ENCODE measurements at places on chromosomes 3 and 15. TPM values are rescaled to one million over a fixed set of nuclear protein-coding genes. Genes with fewer than 3 reads are reported as not detected.

CCR4 gene
- not detected for total RNA-seq

DNA sequence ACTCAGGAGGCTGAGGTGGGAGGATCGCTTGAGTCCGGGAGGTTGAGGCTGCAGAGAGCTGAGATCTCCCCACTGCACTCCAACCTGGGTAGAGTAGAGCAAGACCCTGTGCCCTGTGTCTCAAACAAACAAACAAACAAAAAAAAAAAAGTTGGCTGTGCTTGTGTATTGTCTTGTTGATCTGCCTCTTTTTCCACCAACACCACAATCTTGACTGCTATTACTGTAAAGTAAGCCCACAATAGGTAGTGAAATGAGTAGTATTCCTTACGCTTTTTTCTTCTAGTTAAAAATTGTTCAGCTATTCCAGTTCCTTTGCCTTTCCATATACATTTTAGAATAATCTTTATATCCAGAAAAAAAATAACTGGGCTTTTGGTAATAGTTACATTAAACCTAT, 35.5 kb downstream of the PTH1R start:
- no peak overlapping the region for H3K4me3 ChIP-seq
- no peaks in the 10 kb centered on the region for H3K27me3 ChIP-seq
- no peak for DNase-seq
- H3K27ac ChIP-seq = no peak overlapping the region
- no peaks in the 10 kb centered on the region for H3K4me1 ChIP-seq
- peaks cover 6% of the 10 kb centered on the region for H3K36me3 ChIP-seq

- DNase-seq = no peak
- H3K27me3 ChIP-seq = no peaks in the 10 kb centered on the region
- no peak overlapping the region for H3K4me3 ChIP-seq
- no peak overlapping the region for H3K27ac ChIP-seq
- peaks cover 5% of the 10 kb centered on the region for H3K36me3 ChIP-seq
Observed at GRCh38 chr3:23877329-23877980, 39.3 kb downstream of the NKIRAS1 start.

RABL3 gene
- 25.0 TPM for total RNA-seq

DNA sequence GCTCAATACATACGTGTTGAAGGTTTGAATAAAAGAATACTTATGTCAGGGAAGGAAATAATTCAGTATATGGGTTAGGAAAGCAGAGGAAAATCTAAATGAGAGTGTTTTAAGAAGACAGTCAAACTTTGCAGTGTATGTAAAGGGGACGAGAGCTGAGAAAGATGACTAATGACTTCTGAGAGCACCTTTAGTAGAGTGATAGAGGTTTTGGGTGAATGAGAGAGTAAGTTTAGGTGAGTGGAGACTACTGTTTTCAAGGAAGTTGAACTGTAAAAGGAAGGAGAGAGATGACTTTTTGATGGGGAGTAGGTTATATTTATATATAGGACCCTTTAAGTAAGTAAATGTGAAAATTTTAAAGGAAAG, 9.4 kb downstream of the TBC1D23 start:
- H3K27me3 ChIP-seq = no peaks in the 10 kb centered on the region
- H3K27ac ChIP-seq = no peak overlapping the region
- H3K4me3 ChIP-seq = no peak overlapping the region

DNA sequence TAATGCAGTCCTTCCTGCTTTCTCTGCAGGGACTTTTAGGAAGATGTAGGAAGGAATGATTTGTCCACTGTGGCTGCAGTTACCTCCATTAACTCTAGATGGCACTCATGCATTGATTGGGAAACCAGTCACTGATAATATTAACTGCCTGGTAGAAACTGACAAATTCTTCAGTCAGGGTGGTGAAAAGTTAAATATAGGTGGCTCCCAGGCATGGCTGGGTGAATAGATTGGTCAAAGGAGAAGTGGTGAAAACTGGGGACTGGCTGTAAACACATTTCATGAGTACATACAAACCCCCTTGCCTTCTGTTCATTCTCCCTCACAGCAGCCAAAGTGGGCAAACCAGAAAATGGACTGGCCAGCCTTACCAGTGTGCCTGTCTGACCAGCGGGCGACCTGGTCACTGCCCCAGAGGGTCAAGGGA, 333.4 kb downstream of the THSD4 start:
- DNase-seq = peak; percentile 71
- no peaks in the 10 kb centered on the region for H3K27me3 ChIP-seq
- no peak overlapping the region for H3K27ac ChIP-seq
- no peaks in the 10 kb centered on the region for H3K36me3 ChIP-seq
- no peaks in the 10 kb centered on the region for H3K4me1 ChIP-seq

DNA sequence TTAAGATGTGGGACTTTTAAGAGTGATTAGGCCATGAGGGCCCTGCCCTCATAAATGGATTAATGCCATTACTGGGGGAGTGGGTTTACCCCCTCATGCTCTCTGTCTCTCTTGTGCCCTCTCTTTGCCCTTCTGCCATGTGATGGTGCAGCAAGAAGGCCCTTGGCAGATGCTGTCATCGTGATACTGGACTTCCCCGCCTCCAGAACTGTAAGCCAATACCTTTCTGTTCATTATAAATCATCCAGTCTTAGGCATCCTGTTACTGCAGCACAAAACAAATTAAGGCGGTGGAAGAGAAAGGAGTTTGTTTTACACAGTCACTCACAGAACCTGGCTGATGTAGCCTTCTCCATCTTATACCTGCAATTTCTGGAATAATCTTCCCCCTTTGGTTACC, 360.3 kb upstream of the TBL1XR1 start:
- no peak for DNase-seq
- H3K27me3 ChIP-seq = no peaks in the 10 kb centered on the region
- H3K4me3 ChIP-seq = no peak overlapping the region
- H3K4me1 ChIP-seq = peaks cover 47% of the 10 kb centered on the region

DUOXA2 gene
- not detected for total RNA-seq

- H3K36me3 ChIP-seq = no peaks in the 10 kb centered on the region
- H3K27ac ChIP-seq = no peak overlapping the region
- no peaks in the 10 kb centered on the region for H3K27me3 ChIP-seq
- no peak overlapping the region for H3K4me3 ChIP-seq
Observed at GRCh38 chr3:172197344-172197743, 158.0 kb downstream of the FNDC3B start.

PPP1R14D gene
- total RNA-seq = not detected

PPM1L gene
- 25.2 TPM for total RNA-seq

UBP1 gene
- 62.3 TPM for total RNA-seq

DNA sequence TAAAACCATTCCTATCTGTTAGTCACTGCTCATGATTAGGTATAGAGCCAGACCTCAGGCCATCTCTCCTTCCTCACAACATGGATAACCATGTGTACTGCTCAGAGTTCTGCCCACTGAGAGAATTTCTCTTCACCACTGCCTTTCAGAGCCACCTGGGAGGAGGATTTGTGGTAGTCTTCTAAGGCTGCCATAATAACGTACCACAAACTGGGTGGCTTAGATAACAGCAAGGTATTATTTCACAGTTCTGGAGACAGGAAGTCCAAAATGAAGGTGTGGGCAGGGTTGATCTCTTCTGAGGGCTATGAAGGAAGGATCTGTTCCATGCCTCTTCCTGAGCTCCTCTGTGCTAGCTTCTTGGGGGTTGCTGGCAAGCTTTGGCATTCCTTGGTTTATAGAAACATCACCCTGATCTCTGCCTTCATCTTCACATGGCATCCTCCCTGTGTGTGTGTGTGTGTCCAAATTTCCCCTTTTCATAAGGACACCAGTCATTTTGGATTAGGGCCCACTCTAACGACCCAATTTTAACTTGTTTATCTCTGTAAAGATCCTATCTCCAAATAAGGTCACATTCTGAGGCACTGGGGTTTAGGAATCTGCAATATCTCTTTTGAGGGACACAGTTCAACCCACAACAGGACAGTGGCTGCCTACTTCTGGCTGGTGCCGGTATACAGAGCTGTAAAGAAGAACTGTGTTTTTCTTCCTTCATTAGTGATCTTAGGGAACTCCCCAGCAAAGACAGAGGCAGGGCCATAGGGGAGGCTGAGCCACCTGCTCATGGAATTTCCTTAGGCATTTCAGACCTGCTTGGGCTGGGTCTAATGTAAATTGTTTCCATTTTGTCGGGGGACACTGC, 42.1 kb upstream of the NOX5 start:
- H3K36me3 ChIP-seq = no peaks in the 10 kb centered on the region
- DNase-seq = no peak
- no peak overlapping the region for H3K4me3 ChIP-seq

LRRC31 gene
- not detected for total RNA-seq

- no peak overlapping the region for H3K4me3 ChIP-seq
- no peak for DNase-seq
- peaks cover 1% of the 10 kb centered on the region for H3K4me1 ChIP-seq
- no peaks in the 10 kb centered on the region for H3K27me3 ChIP-seq
Observed at GRCh38 chr3:22665528-22665927, 537.6 kb upstream of the UBE2E2 start.

- H3K27ac ChIP-seq = no peak overlapping the region
- DNase-seq = no peak
- H3K27me3 ChIP-seq = peaks cover 18% of the 10 kb centered on the region
- H3K36me3 ChIP-seq = no peaks in the 10 kb centered on the region
Observed at GRCh38 chr15:70852501-70853317, 1.2 kb downstream of the LARP6 start.

SPINK8 gene
- total RNA-seq = not detected

HEG1 gene
- 11.4 TPM for total RNA-seq

DNA sequence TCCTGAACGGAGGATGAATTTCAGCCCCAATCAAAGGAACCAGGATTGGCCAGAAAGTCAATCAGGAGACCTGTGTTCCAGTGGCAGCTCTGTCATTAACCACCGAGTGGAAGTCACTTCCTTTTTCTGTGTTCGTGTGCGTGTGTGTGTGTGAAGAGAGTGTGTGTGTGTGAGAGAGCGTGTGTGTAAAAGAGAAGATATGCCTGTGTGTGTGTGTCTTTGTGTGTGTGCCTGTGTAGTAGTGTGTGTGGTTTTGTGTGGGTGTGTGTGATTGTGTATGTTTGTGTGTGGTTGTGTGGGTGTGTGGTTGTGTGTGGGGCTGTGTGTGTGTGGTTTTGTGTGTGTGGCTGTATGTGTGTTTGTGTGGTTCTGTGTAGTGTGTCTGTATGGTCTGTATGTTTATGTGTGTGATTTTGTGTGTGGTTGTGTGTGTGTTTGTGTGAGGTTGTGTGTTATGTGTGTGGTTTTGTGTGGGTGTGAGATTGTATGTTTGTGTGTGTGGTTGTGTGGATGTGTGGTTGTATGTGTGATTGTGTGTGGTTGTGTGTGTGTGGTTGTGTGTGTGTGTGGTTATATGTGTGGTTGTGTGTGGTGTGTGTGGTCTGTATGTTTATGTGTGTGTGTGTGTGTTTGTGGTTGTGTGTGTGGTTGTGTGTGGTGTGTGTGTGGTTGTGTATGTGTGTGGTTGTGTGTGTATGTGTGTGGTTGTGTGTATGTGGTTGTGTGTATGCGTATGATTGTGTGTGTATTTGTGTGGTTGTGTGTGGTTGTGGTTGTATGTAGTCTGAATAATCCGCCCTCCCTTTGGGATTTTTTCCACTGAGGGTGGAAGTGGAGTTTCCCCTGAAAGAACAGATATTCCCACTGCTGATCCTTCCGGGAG, 314.4 kb downstream of the SHQ1 start:
- peaks cover 15% of the 10 kb centered on the region for H3K4me1 ChIP-seq
- no peak for DNase-seq
- no peak overlapping the region for H3K27ac ChIP-seq
- no peaks in the 10 kb centered on the region for H3K36me3 ChIP-seq

DNA sequence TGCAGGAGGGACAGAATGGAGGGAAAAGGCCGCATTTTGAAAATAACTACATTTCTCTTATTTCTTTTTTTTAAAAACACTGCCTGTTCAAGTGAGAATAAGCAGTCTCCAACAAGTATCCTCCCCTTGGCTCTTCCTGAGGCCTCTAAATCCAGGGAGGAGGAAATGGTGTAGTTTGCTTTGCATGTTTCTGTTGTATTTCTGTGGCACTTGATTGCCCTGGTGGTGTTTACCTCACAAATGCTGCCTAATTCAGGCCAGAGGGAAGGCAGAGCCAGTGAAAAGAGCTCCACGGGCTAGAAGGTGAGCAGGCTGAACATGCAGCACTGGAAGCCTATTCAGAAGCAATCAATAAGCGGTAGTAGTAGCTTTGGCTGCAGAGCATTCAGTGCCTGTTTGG, 149.3 kb upstream of the ATP11B start:
- H3K27me3 ChIP-seq = no peaks in the 10 kb centered on the region
- no peak overlapping the region for H3K27ac ChIP-seq
- DNase-seq = no peak

LIPC gene
- total RNA-seq = not detected
